ENCODE measurements at places on chromosomes 11 and 22.

GRCh38 chr22:45290410-45290936, 5.7 kb downstream of the UPK3A start:
- peak; percentile 64 for DNase-seq

DNA sequence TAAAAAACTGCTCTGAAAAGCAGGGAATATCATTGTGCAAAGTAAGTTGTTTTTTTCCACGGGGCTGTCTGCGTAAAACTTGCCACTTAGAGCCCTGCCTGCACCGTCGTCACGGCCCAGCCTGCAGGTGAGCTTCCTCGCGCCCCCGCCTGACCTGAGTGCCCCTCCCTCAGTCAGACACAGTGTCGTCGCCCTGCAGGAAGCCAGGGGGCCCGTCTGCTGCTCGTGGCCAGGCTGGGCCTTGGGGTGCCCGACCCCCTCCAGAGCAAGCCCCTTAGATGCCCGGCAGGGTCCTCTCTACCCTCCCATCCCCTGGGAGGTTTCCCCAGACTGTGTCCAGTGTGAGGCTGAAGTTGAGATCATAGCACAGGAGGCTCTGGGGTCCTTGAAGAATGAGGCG, 31.6 kb downstream of the SBF1 start:
- DNase-seq = no peak

DNA sequence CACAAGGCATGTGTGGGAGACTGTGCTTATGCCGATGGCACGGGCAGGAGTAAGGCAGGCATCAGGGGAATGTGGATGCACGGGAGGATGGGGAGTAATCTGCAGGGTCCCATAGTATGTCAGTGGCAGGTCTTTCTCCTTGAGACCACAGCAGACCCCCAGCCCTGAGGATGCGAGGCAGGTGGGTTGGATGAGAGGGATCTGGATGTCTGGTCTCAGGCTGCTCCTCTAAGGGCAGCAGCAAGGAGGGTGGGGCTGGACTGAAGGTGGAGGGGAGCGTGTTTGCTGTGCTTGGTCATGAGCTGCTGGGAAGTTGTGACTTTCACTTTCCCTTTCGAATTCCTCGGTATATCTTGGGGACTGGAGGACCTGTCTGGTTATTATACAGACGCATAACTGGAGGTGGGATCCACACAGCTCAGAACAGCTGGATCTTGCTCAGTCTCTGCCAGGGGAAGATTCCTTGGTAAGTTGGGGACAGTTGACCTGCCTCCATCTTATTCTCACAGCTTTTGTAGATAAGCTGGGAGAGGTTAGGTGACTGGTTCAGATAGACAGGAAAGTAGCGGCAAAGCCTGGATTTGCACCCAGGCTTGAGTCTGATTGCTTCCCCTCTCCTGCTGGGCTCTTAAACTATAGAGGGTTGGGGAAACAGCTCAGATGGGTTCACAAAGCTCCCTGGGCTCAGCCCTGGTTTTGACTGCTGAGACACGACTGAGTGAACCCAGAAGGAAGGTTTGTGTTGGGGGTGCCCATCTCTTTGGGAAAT, at the start of gene APOL1:
TSS of gene APOL1 (plus strand) at position 380 of the 769 bp plus-strand sequence. CDS start 1,823 bp downstream, outside the sequence.
- DNase-seq = peak; percentile 49

DNA sequence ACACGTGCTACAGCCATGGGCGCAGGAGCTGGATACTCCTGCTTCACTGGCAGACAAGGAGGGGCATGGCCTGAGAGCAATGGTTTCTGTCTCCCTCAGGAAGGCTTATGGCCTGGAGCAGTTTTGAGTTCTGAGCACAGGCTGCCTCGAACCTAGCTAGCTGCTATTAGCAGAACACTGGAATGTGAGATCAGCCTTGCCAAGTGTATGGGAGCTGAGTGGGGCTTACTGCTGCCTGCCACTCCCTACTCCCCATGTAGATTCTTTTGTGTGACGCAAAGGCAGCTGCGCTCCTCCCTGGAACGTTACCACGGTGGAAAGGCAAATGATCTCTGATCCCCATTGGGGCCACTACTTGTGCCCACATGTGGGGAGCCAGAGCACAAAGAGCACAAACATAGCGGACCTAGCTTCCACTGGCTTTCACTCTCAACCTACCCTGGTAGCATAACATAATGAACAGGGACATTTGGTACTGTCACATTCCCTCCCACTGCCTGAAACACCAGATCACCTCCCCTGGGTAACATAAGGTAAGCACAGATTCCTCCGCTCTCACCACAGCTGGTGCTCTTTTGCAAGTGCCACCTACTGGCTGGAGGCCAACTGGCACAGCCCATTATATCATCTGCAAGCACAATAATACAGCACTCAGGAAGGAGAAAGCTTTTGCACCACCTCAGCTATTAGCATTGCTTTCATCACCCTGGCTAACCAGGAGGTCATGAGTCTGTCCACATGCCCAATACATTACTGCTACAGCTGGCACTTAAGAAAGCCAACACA, 84.6 kb upstream of the GUCY1A2 start:
- DNase-seq = no peak

GRCh38 chr11:79156031-79156430, 284.8 kb downstream of the TENM4 start:
- no peak for DNase-seq

- peak; percentile 23 for DNase-seq
These were observed 29.7 kb downstream of the POU2AF3 start for GRCh38 chr11:111327908-111328624.

GRCh38 chr22:20571531-20572007, 64.2 kb downstream of the MED15 start:
- DNase-seq = peak; percentile 32

DNA sequence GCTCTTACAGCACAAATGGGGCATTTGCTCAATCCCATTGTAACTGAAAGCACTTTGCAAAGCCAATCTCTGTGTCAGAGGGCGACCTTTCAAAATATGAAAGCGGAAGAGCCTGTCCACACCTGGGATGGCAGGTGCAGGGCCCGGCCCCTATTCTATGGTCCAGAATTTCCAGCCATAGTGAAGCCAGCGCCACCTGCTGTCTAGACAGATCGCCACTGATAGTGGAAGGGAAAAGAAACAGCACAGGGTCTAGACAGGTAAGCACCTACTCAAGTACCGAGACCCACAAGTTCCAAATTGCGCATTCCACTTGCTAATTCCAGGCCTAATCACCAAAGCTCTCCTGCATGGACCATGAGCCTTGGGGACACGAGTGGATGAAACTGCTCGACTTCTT, 141.4 kb downstream of the NTM start:
- DNase-seq = no peak

GRCh38 chr11:73914284-73914683, 36.5 kb upstream of the DNAJB13 start:
- no peak for DNase-seq

- DNase-seq = peak; percentile 96
These were observed 640.2 kb upstream of the LUZP2 start for GRCh38 chr11:23856654-23857053.

DNA sequence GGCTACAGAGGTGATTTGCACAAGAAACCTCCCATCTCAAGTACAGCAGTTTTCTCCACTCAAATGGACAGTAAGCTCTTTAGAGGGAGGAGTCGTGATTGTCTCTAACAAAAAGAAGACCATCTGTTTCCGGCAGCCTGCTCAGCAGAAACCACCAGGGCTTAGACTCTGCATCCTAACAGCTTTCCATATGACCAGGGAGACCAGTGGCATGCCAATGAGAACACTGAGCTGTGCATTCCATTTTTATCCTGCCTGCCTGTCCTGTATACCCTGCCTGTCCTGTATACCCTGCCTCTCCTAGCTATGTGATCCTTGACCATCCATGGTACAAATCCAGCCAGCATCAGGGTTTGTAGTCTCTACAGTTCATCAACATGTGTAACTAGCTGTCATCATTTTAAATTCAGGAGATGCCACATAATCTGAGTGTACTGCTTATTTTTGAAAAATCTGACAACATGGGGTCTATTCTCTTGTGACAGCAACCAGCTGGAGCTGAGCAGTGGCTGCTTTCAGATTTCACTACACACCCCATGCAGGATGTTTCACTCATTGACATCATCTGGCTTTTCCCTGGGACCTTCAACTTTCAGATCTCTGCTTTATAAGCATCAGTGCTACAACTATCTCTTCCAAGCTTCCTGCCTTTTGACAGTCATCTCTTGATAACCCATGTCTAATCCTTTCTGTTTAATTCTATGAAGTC, 50.5 kb upstream of the POU2AF2 start:
- no peak for DNase-seq

DNA sequence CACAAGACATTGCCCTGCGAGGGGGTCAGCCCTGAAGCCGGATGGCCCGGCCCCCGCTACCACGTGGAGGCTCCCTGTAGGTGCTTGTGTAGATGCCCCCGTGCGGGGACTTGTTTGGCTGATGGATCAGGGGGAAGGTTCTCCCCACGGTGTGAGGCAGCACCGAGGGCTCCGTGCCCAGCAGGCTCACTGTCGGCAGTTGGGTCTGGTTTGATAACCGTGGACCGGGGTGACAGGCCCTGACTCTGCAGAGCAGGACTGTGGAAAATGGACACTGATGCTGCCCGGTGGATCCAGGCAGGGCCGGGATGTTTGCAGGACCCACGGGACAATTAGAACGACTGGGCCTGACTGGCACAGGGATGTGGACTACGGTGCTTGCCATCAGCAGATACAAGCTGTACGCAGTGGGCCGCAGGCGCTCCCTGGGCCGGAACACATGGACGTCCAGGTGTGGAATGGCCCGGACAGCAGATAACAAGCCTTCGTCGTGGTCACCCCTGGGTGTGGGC, 19.0 kb downstream of the KCNQ1 start:
- no peak for DNase-seq

GRCh38 chr22:40479887-40480538, 109.6 kb downstream of the SGSM3 start:
- peak; percentile 29 for DNase-seq

GRCh38 chr11:128232588-128232987, 354.8 kb downstream of the ETS1 start:
- no peak for DNase-seq

GRCh38 chr11:78996007-78996406, 421.3 kb upstream of the NARS2 start:
- no peak for DNase-seq

GRCh38 chr11:15714641-15715399, 600.1 kb downstream of the INSC start:
- no peak for DNase-seq

DNA sequence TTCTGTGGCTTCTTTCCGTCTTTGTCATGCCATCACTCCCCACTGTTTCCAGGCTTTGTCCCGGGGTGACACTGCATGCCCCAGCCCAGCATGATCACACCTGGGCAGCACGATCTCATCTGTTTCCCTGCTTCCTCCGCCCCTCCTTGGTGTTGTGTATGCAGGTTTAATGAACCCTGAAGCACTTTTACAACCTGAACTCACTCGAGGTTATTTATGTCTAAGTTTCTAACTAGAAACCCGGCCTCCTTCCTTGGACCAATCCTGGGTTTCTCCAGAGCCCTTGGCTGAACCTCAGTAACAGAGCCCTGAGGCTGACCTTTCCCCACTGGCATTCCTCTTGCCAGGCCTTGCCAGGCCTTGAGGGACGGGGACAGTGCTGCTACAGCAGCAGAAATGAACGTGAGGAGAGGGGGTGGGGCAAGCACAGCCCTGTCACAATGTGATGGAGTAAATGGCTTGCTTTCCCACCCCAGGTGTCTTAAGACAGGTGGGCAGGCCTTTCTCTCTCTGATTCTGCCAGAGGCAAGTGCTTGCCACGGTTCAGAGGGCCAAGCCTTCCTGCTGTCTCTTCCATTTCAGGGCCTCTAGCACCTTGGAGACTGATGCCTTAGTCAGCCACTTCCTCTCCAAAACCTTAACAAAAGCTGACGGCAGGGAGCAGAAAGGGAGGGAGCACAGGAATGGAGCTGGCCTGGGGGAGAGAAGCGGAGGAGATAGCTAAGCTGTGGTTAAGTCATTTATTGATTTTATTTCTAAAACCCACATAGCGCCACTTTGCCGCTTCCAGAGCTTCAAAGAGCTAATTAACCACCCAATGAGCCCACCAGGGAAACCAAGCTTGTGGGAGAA, 3.1 kb upstream of the PYGM start:
- peak; percentile 83 for DNase-seq

GRCh38 chr11:21472261-21472660, 720.6 kb upstream of the ANO5 start:
- DNase-seq = peak; percentile 1

GRCh38 chr22:42281284-42281683, 10.8 kb upstream of the TCF20 start:
- no peak for DNase-seq

GRCh38 chr11:111069066-111069465, 176.5 kb upstream of the POU2AF2 start:
- DNase-seq = peak; percentile 75

GRCh38 chr11:75667255-75667830, 1.5 kb downstream of the MAP6 start:
- DNase-seq = no peak

DNA sequence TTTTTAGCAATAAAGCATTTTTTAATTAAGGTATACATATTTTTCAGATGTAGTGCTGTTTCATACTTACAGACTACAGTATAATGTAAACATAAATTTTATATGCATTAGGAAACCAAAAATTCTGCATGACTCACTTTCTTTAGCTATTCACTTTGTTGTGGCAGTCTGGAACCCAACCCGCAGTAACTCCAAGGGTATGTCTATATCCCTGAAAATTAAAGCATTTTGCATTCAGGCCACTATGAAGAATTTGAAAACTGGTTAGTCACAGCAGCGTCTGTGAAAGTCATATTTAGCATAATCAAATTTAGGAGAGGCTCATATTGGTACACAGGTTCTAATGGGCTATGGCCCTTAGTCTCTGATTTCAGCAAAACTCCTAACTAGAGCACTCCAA, 46.8 kb downstream of the BBOX1 start:
- DNase-seq = peak; percentile 22

GRCh38 chr11:83557653-83558052, 271.5 kb upstream of the CCDC90B start:
- no peak for DNase-seq

- DNase-seq = no peak
These were observed 521.8 kb downstream of the MIAT start for GRCh38 chr22:27179161-27179560.

DNA sequence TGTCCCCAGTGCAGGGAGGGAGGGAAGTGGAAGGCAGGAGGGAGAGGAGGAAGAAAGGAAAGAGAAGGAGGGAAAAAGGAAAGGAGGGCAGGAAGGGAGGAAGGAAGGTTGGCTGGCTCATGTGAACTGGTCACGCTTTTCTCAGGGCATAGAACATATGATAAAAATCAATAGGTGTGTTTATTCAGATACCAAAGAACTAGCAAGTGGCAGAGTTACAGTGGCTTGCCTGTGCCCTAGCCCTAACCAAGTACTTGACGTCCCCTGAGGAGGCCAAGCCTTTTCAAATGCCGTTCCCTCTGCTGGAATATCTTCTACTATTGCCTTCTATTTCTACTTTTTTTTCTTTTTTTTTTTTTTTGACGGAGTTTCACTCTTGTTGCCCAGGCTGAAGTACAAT, 33.5 kb downstream of the CHRDL2 start:
- DNase-seq = no peak

Measured in fibroblast of lung (primary cell).